NCI-H524 (cell line): ENCODE measurements at places on chromosomes 6 and 20.

- no peak for DNase-seq
Measured at GRCh38 chr6:139164001-139164400, 29.1 kb downstream of the HECA start.

GRCh38 chr20:38141204-38141888, 23.7 kb downstream of the TGM2 start:
- no peak for DNase-seq

GRCh38 chr20:32201296-32201976, 6.1 kb downstream of the PLAGL2 start:
- no peak for DNase-seq

DNA sequence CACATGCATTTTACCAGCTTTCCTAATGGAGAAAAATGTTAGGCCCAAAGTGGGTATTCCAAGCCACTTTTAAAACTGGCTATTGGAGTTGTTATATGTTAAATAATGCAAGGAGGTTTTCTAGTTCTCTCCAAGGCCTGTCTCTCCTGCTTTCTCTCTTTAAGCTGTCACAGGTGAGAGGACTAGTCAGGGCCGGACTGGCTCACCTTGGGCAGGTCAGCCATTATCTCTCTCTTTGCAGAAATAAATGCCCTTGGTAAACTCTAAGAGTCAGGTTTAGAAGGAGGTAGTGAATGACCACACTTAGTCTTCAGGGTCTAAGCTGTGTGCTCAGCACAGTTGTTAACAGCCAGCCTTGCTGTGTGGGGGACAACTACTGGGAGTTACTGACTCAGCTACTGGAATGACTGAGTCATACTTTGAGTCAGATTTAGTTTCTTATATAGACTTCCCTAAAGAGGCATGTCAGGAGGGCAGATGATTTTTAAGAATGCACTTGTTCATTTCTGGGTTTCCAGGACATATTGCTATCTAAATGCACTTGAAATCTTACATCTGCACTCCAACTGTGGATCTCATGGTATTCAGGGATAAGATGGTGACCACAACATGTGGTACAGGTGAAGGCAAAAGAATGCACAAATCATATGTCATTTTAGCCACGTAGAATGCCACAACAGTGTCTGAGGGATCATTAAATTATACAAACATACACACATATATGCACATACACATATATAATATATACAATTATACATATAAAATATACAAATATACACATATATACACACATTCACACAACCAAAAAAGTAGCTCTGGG, 719.4 kb downstream of the EPM2A start:
- DNase-seq, result no peak

GRCh38 chr6:82114748-82115147, 132.8 kb downstream of the IBTK start:
- no peak for DNase-seq

DNA sequence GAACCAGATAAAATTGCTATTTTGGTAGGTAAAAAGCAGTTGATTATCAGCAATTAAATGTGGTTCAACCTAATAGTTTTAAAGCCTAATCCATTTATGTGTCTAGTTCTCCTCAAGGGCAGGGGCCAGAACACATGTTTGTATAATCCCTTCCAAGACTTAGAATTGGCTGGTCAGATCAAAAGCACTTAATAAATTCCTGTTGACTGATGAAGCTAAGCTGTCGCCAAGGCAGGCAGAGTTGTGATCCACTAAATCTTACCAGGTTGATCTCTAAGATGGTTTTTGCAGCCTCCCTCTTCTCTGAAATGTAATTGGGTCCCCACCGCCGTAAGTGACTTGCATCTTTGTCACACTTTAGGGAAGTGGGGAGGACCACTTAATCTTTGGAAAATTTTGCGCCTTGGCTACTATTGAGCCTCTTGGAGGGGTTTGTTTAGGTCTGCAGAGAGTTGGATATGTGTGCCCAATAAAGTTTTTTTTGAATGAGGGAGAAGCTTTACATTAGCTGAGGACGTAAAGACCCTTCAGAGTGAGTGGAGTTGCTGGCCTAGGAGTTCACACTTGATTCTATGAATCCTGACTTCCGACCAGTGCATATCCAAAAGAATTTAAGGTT, 65.9 kb downstream of the PHF20 start:
- peak; percentile 89 for DNase-seq

GRCh38 chr20:25623225-25623735, 534 bp downstream of the NANP start:
- DNase-seq, result peak; percentile 64

DNA sequence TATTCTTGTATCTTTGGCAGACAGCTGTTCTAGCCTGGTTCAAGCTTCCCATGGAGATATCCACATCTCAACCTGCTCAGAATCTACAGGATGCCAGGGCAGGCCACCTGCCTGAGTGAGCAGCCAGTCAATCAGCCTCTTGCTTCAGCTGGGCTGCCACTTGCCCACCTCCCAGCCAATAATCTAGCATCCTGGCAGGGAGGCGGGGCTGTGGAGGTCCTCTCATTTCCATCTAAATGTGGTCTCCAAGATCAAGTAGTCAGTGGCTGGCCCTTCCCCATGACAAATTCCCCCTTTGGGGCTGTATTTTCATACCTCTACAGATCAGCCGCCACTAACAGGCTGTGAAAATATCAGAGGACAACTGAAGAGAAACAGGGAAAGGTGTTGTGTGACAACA, 33.0 kb upstream of the SPDEF start:
- DNase-seq, result no peak

DNA sequence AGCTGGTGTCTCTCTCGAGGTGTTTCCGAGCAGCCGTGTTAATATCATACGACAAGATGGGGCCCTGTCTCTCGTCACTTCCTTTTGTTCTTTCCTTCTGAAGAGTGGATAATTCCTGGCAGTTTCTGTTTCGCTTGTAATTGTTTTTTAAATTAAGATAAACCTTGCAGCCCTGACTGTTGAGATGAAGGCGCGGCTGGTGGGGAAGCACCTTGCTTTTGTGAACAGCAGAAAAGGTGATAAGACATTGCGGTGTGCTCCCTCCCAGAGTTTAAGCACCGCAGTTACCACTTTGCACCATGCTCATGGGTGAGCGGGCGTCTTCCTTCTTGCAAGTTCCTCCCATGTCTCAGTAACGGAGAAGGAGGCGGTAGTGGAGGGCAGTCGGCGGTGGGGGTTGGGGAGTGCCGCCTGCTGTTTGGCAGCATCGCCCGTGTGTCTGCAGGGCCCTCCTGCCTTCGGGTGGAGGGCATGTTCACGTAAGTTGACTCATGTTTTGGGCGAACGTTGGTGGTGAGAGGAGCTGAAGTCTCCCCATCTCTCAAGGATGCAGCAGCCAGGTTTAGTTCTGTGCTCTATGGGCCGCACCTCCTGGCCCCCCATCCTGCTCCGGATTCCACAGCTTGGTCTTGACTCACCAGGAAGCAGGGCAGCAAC, 345.9 kb downstream of the TAF4 start:
- DNase-seq, result no peak

GRCh38 chr6:24545183-24545582, 50.4 kb downstream of the ALDH5A1 start:
- no peak for DNase-seq

- no peak for DNase-seq
Measured at GRCh38 chr6:170255426-170256125, 35.3 kb downstream of the DLL1 start.

DNA sequence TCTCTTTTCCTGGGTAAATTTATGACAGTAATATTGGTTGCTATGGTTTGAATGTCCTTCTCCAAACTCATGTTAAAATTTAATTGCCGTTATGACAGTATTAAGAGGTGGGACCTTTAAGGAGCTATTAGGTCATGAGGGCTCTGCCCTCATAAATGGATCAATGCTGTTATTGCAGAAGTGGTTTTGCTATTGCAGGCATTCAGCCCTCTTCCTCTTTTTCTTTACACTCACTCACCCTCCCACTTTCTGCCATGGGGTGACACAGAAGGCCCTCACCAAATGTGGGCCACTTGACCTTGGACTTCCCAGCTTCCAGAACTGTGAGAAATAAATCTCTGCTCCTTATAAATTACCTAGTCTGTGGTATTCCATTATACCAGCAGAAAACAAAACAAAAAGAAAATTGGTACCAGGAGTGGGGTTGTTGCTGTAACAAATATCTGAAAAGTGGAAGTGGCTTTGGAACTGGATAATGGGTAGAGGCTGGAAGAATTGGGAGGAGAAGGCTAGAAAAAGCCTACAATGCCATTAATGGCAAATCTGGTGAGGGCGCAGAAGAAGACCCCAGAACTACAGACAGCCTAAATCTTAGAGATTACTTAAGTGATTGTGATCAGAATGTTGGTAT, 24.8 kb upstream of the IGF2R start:
- no peak for DNase-seq

GRCh38 chr20:46027245-46027853, 1.7 kb upstream of the SLC12A5 start:
- DNase-seq, result no peak

DNA sequence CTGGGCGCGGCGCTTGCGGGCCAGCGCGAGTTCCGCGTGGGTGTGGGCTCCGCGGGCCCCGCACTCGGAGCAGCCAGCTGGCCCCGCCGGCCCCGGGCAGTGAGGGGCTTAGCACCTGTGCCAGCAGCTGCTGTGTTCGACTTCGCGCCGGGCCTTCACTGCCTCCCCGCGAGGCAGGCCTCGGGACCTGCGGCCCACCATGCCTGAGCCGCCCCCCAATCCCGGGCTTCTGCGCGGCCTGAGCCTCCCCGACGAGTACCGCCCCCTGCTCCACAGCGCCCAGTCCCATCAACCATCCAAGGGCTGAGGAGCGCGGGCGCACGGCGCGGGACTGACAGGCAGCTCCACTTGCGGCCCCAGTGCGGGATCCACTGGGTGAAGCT, 36.2 kb downstream of the RIOK1 start:
- DNase-seq, result no peak

- DNase-seq, result no peak
Measured at GRCh38 chr20:40416274-40416673, 272.8 kb downstream of the MAFB start.

DNA sequence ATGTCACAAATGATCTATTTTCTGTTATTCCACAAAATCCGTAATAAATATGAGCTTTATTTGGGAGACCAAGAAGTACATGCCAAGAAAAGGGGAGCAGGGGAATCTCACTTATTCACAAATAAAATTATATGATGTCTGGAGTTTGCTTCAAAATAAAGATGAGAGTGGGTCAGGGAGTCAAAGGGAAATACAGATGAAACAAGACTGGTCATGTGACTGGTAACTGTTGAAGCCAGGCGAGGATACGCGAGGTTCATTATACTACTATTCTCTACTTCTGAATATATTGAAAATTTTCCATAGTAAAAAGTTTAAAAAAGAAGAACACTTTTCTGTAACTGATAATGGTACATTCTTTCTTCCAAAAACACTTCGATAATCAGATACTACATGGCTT, 14.6 kb downstream of the EPB41L2 start:
- no peak for DNase-seq
